ENCODE measurements at places on chromosomes 4 and X.

DNA sequence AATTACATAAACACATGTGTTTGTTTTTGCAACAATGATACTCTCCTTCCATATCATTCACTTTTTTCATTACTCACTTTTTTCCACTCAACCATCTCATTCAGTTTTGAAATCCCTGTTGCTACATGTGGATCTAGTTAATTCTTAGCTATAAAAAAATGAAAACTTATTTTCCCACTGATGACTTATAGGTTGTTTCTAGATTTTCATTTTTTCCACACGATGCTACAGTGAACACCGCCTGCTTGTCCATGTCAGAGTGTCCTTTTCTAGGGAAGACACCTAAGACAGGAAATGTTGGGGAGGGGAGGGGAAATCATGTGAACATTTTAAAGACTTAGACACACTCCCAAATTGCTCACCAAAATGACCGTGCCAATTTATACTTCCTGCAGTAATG, 70.2 kb downstream of the SUPT20HL2 start:
- no peak for DNase-seq

- DNase-seq, result no peak
Measured at GRCh38 chr4:77044461-77045150, 31.2 kb downstream of the CCNI start.

DNA sequence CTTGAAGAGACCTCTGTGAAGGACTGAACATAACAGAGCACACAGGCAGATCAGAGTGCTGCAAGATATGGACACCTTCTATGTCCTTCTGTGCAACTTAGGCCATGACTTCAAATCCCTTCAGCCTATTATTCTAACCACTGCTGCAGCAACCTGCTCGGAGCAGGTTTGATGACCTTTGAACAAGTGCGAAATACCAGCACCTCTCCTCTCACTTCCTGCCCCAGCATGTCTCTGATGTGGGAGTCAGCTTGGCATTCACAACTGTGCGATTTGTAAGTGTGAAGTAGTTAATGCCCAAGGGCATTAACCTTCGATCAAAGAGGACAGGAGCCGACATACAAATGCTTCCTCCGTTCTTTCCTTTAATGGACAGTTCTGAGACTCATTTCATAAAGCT, 1.6 kb upstream of the EXOC1 start:
- DNase-seq, result peak; percentile 28

DNA sequence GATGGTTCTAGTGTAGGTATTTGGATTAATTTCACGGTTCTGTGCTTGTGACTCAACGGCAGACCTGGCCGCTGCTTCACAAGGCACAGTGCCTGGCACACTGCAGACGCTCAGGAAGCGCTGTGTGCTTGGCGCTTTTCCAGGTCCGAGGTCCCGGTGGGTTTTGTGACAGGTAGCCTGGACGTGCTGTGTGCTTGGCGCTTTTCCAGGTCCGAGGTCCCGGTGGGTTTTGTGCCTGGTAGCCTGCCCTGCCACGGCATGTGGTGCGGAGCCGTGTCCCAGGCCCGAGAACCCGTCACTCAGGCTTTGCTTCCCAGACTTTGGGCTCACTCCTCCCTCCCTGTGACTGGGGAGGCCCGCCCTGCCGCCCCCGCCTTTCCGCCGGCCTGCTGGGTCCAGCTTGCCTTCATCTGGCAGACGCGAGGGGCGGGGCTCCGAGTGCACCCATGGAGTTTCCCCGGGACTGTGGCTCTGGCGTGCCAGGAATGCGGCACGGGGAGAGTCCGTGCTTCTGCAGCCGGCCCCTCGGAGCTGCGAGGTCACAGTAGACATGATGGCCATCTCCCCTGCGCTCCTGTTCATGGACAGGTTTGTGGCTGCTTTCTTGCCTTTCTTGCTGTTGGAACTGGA, 44.2 kb downstream of the TBC1D14 start:
- DNase-seq, result no peak

DNA sequence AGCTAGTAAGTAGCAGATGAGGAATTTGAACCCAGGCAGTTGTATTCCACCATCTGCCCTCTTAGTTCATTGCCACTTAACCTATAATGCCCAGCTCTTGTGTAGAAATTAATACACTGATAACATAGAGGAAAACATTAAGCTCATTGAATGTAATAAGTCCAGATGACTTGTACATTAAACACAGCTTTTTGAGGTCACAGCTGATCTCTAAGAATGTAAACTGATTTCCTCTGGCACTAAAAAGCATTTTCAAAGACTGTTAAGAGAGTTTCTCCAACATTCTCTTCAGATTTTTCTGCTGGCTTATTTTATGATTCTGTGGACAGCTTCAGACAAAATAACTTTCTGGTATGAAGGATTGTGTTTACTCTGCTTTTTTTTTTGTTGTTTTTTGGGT, 42.7 kb downstream of the HPRT1 start:
- no peak for DNase-seq

GRCh38 chrX:7088968-7089615, 58.4 kb upstream of the STS start:
- peak; percentile 44 for DNase-seq

DNA sequence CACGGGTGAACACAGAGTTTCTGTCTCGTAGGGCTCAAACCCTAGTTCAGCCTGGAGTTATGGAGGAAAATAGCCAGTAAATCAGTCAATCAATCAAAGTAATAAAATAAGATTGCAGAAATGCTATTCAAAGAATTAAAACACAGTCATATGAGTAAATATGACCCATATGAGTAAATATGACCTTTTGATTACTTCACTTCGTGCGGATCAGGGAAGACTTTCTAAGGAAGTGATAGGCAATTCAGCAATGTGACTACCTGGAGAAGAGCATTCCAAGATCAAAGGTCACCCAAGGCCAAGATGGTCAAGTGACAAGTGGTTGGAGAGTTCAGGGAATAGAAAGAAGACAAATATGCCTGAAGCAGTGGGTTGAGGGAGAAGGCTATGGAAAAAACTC, 722.6 kb downstream of the ADGRL3 start:
- no peak for DNase-seq

GRCh38 chr4:185685804-185686203, 126.2 kb downstream of the SORBS2 start:
- DNase-seq, result no peak

DNA sequence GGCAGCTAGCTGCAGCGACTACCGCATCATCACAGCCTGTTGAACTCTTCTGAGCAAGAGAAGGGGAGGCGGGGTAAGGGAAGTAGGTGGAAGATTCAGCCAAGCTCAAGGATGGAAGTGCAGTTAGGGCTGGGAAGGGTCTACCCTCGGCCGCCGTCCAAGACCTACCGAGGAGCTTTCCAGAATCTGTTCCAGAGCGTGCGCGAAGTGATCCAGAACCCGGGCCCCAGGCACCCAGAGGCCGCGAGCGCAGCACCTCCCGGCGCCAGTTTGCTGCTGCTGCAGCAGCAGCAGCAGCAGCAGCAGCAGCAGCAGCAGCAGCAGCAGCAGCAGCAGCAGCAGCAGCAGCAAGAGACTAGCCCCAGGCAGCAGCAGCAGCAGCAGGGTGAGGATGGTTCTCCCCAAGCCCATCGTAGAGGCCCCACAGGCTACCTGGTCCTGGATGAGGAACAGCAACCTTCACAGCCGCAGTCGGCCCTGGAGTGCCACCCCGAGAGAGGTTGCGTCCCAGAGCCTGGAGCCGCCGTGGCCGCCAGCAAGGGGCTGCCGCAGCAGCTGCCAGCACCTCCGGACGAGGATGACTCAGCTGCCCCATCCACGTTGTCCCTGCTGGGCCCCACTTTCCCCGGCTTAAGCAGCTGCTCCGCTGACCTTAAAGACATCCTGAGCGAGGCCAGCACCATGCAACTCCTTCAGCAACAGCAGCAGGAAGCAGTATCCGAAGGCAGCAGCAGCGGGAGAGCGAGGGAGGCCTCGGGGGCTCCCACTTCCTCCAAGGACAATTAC, 1.4 kb downstream of the AR start:
- peak; percentile 3 for DNase-seq

- no peak for DNase-seq
Measured at GRCh38 chrX:120015145-120016067, 62.1 kb downstream of the RHOXF2B start.

DNA sequence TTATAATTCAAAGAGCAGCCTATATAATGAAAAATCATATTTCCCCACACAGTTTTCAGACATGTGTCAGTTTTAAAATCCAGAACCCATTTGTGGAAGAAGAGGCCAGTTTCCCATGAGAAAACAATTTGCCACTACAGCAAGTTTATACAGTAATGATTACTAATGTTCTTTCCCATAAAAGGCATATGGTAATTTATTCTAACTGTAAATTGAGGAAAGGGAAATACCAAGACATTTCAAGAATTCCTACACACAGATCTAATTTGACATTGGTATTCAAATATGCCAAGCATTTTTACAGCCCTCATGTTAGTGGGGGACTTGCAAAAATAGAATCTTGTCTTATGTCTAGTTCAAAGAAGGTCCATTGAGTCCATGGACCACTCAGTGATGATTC, 1368.6 kb downstream of the FSTL5 start:
- DNase-seq, result no peak

DNA sequence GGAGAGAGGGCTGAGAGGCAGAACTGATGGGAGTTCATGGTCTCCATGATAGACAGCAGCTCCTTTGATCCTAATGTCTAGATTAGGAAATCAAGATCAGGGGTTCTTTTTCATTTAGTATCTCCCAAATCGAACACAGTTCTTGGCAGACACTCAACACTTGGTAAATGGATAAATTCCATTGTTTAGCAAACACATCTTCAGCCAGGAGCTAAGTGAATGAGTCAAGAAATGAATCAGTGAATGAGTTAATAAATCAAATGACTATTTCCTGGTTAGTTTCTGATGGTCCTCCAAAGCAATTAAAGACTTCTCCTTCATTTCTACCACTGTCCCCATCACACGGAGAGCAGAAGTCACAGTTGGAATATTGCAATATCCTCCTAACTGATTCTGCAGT, 120.0 kb upstream of the SHISA3 start:
- DNase-seq, result no peak

DNA sequence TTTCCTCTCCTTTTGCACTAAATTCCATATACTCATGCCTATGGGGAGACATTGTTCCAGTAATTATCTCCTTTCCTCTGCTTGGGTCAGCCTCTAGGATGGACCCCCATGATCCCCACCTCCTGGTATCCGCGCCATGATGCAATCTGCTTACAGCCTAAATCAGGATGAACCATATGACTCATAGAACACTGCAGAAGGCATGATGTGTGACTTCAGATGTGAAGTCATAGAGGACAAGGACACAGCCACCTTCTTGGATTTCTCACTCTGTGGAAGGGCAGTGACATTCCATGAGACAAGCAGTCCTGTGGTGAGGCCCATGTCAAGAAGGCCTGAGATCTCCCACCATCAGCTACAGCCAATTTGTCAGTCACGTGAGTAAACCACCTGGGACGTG, 9.0 kb upstream of the TMEM144 start:
- no peak for DNase-seq

DNA sequence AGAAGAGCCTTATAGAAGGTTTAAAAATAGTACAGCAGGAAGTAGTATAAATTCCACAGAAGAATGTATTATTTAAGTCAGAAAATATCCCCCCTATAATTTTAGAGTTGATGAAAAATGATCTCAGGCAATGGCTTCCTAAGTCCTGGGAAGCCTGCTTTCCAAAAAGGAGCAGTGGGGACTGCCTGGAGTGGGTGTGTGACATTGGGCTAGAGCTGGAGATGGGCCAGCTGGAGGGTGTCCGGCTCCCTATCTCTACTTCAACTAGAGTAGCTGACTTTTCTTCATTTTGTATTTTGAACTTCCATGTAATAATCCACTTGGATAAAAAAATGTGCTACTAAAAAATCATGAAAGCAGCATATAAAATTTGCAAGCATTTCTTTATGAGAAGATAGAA, 253.9 kb downstream of the ANK2 start:
- DNase-seq, result no peak

DNA sequence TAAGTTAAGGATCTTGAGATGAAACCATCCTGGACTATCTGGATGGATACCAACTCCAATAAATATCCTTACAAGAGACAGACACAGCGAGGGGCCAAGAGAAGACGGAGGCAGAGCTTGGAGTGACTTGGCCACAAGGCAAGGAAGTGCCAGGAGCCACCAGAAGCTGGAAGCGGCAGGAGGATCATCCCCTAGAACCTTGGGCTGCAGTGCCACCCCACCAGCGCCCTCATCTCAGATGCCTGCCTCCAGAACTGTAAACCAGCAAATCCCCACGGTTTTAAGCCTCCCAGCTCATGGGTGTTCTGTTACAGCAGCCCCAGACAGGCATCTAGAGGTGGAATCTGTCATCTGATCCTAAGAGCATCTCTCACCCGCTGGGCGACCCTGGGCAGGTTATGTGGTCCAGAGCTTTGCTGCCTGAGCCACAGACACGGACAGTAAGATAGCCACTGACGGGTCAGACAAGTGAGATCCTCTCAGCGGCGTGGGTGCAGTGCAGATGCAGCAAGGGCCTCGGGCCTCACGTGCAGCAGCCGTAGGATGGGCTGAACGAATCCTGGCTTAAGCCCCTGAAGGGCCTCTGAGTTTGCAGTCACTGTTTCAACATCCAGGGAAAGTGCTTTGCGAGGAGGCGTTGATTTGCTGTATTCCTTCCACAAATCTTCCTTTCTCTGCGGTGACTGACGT, 25.1 kb upstream of the MXD4 start:
- DNase-seq, result no peak

DNA sequence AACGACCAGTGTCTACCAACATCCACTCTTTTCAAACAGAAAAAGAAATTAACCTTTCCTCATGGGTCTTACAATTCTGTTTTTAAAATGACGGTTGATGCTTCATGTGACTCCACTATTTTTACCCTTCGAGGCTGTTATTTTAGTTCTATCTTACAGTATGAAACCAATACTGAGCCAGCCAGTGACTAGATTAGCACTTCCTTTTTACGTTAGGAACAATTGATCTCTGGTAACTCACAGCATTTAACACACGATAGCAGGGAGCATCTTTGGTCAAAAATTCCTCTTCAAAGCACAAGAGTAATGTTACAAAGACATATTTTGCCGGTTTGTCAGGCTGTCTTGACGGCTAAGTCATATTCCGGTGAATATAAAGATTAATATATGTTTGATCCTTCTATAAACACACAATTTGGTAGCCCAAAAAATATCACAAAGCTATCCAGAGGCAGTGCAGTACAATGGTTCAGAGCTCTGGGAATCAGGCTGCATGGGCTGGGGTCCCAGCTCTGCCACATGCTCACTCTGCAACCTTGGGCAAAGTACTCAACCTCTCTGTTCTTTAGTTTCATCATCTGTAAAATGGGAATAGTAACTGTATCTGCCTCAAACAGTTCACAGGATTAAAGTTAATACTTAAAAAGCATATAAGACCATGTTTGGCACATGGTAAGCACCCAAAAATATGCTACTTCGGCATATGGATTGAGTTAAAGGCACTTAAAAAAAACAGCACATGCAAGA, 62.9 kb upstream of the TXK start:
- no peak for DNase-seq

DNA sequence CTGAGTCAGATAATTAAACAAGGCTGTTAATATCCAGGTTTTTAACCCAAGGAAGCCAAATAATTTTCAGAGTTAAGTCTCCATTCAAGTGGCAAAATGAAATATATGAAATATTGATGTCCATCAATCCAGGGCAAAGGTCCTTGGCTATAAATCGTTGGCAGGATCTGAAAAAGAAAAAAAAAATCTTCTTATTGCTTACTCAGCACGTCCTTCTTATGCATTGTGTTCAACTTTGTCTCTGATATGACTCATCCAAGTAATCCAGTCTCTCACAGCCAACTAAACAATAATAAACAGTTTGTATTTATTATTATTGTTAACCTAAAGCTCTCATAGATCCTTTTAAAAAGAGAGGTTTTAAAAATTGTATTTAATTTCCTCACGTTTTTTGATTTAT, 851.2 kb downstream of the ADGRL3 start:
- DNase-seq, result no peak
